Testis (tissue), 5 donors: ENCODE measurements at places on chromosomes 7 and 10. TPM values are rescaled to one million over a fixed set of nuclear protein-coding genes. Genes with fewer than 3 reads are reported as not detected.
A peak's percentile ranks its signal among the peaks of the same experiment; 100 is the strongest.

DNA sequence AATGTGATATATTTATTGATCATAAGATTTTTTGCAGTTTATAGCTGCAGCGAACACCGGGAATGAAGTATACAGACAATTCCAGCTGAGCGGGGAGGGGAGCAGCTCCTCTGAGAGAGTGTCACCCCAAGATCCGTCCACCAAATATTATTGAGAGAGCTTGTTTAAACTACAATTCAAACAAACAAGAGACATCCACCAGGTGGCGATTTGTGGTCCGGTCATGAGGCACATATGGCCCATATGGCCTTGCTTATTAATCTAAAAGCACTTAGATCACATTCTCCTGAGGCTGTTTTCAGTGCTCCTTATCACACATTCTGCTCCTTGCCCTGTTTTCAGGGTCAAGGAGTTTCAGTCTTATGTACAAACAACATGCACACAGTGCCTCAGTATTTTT, 83.1 kb downstream of the THSD7A start:
- H3K4me1 ChIP-seq = no peaks in the 10 kb centered on the region
- DNase-seq = no peak
- no peaks in the 10 kb centered on the region for H3K36me3 ChIP-seq
- no peaks in the 10 kb centered on the region for H3K27me3 ChIP-seq
- no peak overlapping the region for H3K4me3 ChIP-seq

DNA sequence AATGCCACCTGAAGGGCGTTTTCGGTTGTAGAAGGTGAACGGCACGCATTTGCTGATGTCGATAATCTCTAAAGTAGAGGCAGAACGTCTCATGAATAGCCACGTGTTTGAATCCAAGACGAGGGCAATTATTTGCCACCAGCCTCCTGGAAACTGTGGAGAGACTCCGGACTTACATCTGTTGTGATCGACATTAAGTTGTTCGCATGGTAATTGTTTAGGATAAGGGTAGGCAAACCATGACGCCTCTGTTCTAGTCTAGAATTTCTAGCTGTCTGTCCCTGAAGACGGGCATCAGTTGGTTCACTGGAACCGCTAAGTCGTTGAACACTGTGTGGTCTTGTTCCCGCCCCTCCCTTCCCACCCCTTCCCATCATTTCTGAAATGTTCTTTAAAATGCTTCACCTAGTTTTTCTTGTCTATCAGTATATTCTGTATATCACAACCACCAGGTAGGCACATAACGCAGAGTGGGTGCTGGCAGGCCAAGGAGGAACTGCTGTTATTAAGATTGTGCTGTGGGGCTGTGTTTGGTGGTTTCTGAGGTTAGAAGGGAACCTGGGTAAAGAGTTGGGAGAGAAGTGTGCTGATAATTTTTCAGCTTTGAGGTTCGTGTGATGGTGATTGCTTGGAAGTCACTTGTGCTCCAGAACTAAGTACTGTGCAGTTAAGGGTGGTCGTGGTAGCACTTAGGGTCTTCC, 1.2 kb downstream of the UBE3C start:
- H3K4me1 ChIP-seq = peaks cover 18% of the 10 kb centered on the region
- H3K36me3 ChIP-seq = no peaks in the 10 kb centered on the region
- H3K27me3 ChIP-seq = no peaks in the 10 kb centered on the region
- peak overlapping the region; percentile 97 for H3K27ac ChIP-seq
- DNase-seq = no peak
- H3K4me3 ChIP-seq = peak overlapping the region; percentile 74

- no peaks in the 10 kb centered on the region for H3K27me3 ChIP-seq
- no peaks in the 10 kb centered on the region for H3K4me1 ChIP-seq
- no peak overlapping the region for H3K4me3 ChIP-seq
- H3K36me3 ChIP-seq = no peaks in the 10 kb centered on the region
Measured at GRCh38 chr7:7761340-7761973, 43.0 kb upstream of the RPA3 start.

FAM241B gene
- 17.6 TPM for total RNA-seq

GRCh38 chr10:5195727-5196374, 786 bp upstream of the AKR1C4 start:
- DNase-seq = no peak
- H3K27ac ChIP-seq = no peak overlapping the region
- no peaks in the 10 kb centered on the region for H3K4me1 ChIP-seq
- H3K36me3 ChIP-seq = no peaks in the 10 kb centered on the region
- no peaks in the 10 kb centered on the region for H3K27me3 ChIP-seq
